Fibroblast of skin of right quadriceps (primary cell): ENCODE measurements at places on chromosomes 16 and 17.

GRCh38 chr16:3158026-3158509, 23.2 kb downstream of the ZNF213 start:
- DNase-seq, result no peak

GRCh38 chr16:86403085-86403484, 107.2 kb upstream of the FOXF1 start:
- DNase-seq, result no peak

- DNase-seq, result no peak
These were observed 110.3 kb upstream of the RBL2 start for GRCh38 chr16:53323924-53324323.

GRCh38 chr17:8799570-8800212, 526 bp upstream of the MFSD6L start:
- DNase-seq, result no peak

- DNase-seq, result no peak
These were observed 1.4 kb upstream of the KRT222 start for GRCh38 chr17:40666331-40666730.

GRCh38 chr16:81493755-81494433, 49.3 kb downstream of the CMIP start:
- peak; percentile 86 for DNase-seq

GRCh38 chr16:84065536-84066132, 23.0 kb upstream of the SLC38A8 start:
- DNase-seq, result peak; percentile 52

- no peak for DNase-seq
These were observed 49.2 kb downstream of the MYH11 start for GRCh38 chr16:15807603-15808009.
